ENCODE measurements at places on chromosomes 7 and 10.

GRCh38 chr10:69340695-69341094 lies 62.4 kb downstream of the HK1 start:
- DNase-seq = no peak

- no peak for DNase-seq
Observed at GRCh38 chr10:96491303-96491702, 22.4 kb downstream of the TLL2 start.

- no peak for DNase-seq
Observed at GRCh38 chr10:9331583-9332008, 1277.1 kb downstream of the GATA3 start.

GRCh38 chr10:21100190-21100589 lies 203.1 kb upstream of the NEBL start:
- DNase-seq = no peak

DNA sequence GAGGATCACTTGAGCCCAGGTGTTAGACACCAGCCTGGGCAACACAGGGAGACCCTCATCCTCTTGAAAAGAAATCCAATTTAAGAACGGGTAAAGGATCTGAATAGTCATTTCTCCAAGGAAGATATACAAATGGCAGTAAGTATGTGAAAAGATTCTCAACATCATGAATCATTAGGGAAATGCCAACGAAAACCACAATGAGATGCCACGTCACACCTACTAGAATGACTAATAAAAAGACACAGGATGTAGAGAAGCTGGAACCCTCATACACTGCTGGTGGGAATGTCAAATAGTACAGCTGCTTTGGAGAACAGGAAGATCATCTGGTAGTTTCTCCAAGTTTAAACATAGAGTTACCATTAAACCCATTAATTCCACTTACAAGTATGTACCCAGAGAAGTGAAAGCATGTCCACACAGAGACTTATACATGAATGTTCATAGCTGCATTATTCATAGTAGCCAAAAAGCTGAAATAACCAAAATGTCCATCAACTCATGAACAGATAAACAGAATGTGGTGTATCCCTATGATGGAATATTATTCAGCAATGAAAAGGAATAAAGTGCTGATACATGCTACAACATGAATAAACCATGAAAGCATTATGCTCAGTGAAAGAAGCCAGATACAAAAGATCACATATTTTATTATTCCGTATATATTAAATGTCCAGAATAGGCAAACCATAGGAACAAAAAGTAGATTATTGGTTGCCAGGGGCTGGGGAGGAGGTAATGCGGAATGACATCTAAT lies 13.1 kb upstream of the ZMIZ2 start:
- peak; percentile 33 for DNase-seq

- DNase-seq = no peak
Observed at GRCh38 chr10:49497358-49497757, 41.6 kb downstream of the ERCC6 start.

DNA sequence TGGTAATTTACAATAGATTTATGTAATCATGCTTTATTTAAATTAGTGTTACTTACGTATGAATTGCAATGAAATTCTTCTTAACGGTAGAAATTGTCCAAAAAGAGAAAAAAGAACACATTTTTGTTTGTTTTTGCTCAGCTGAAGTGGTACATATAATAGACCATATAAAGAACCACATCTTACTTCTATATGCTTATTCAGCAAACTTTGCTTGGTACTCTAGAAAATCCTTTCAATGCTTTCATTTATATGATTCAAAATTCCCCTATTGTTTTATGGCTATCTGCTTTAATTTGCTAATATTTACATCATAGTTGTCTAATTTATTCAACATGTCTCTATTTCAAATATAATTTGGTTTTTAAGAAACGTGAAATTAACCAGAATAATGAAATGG lies 903.2 kb downstream of the ANKRD7 start:
- no peak for DNase-seq

DNA sequence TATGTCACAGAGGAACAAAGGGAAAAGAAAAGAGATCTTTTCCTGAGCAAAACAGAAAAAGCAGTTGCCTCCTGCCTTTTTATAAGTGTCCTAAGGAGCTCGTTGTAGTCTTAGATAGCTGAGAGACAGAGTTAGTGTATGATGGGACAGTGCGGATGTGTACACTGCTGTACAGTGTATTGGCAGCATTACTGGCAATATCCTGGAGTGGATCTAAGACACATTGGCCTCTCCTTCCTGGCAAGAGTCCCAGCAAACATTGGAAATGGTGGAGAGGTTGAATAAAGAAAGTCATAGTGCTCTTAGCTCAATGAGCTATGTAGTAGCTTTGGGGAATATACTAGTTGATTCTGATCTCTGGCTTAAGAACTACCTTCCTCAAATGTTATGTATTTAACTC lies 22.7 kb downstream of the GARS1 start:
- DNase-seq = no peak

DNA sequence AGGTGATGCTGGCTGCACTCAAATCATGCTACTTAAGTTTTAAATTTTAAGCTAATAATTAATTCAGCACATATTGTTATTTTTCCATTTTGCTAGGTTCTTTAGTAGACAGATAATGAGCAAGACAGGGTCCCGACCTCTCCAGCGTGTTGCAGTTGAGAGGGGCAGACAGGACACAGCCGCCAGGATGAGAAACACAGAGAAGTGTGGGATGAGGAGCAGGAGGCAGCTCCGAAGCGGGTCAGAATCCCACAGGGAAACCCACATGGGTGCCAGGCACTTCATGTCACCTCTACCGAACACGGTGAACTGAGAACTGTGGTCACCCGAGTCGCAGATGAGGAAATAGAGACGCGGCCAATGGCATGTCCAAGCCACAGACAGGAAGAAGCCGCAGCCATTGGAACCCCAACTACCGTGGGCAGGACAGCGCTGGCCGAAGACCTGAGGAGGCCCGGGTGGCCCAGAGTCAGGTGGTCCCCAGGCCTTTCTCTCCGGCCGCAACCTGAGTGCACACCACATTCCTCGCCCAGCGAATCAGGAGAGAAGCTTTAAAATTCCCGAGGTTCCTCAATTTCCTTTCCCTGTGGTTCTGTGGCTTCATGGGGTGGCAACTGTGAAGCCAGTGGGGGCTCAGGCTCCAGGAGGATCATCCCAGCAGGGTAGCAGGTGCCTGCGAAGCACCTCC lies 213.0 kb downstream of the DNAJB6 start:
- no peak for DNase-seq

- no peak for DNase-seq
Observed at GRCh38 chr10:59279991-59280505, 82.3 kb downstream of the FAM13C start.

GRCh38 chr7:130363026-130363847 lies 17.1 kb upstream of the CPA1 start:
- DNase-seq = peak; percentile 64

GRCh38 chr7:44278451-44279161 lies 46.8 kb downstream of the CAMK2B start:
- no peak for DNase-seq

- DNase-seq = no peak
Observed at GRCh38 chr7:150962553-150963399, 15.3 kb downstream of the KCNH2 start.

DNA sequence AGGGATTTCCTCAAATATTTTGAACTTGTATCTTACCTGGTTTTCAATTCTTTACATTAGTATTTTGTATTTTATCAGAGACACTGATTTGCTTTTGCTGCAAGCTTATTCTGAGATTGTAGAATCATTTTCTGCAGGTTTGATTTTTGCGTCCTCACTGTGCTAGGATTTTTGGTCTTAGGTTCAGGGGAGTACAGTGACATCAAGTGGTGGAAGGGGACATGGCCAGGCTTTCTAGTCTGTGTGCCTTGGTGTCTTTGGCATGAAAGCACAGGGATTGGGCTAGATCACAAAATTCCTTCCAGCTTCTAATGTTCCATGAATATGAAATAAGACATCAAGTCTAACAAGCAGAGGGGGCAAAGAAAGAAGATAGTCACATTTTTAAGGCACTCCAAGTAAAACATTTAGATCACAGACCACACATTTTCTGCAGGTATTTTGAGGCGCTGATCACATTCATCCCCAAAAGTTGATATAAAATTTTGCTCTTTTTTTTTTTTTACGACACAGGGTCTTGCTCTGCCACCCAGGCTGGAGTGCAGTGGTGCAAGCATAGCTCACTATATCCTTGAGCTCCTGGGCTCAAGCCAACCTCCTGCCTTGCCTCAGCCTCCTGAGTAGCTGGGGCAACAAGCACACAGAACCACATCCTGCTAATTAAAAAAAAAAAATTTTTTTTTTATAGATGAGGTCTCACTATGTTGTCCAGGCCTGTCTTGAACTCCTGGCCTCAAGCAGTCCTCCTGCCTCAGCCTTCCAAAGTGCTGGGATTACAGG lies 124.4 kb downstream of the PON1 start:
- no peak for DNase-seq

DNA sequence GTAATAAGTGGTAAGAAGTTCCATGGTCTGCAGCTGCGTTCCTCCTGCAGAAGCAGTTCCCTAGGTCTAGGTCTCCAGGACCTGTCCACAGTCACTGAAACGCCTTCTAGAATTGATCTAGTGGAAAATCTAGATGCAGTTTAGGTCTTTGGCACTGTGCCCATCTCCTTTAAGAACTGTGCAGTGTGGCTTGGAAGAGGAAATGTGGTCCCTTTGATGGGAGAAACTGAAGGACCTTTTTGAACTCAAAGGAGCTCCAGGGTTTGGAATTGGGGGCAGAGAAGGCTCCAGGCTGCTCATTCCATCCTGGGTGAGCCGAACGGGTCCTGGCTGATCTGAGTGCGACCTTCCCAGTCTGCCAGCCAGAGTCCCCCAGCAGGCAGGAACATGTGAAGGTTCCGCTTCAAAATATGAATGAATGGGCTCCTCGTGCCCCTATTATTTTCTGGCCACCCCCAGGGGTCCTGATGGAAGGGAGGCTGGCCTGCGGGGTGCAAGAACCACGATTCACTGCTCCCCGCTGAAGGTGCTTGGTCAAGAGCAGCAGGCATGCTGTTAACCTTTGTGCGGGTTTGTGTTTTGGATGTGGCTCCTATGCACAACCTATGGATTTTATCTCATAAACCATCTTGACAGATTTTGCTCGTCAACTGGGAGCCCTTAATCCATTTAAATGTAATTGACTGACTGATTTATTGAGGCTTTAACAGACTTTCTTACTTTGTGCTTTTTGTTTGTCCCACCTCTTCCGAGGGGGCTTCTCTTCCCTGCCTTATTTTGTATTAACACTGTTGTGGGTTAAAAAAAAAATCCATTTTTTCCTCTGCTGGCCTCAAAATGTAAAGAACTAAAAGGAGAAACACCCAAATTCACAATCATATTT lies 36.7 kb downstream of the ZNF467 start:
- DNase-seq = no peak

DNA sequence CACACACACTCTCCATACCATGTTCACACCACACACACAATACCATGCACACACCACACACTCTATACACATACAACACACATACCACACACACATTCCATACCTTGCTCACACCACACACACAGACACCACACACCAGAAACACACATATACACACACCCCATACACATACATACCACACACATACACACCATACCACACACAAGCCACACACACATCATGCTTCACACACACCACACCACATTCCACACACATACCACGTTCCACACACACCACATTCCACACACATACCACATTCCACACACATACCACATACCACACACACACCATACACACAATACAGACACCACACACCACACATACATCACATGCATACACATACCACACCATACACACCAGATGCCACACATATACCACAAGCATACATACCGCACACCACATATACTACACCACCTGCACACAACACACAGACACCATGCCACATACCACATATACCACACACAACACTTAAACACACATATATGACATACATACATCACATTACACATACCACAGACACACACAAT lies 282.7 kb downstream of the POU6F2 start:
- no peak for DNase-seq

DNA sequence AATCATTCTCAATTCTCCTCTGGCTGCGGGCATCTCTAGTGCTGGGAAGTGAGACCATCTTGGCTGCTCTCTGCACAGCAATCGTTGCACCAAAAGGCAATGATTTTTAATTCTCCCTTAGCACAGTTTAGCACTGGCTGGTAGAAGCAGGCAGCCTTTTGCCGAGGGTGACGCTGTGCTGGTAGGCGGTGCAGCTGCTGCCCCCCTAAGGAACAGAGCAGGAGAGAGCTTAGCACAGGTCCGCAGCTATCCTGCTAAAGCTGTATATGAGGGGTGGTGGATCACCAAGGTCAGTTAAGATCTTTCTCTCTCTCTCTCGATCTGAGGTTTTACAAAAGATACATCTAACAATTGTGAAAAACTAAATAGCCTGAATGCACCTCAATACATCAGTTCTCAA lies 390.1 kb downstream of the GATA3 start:
- no peak for DNase-seq

DNA sequence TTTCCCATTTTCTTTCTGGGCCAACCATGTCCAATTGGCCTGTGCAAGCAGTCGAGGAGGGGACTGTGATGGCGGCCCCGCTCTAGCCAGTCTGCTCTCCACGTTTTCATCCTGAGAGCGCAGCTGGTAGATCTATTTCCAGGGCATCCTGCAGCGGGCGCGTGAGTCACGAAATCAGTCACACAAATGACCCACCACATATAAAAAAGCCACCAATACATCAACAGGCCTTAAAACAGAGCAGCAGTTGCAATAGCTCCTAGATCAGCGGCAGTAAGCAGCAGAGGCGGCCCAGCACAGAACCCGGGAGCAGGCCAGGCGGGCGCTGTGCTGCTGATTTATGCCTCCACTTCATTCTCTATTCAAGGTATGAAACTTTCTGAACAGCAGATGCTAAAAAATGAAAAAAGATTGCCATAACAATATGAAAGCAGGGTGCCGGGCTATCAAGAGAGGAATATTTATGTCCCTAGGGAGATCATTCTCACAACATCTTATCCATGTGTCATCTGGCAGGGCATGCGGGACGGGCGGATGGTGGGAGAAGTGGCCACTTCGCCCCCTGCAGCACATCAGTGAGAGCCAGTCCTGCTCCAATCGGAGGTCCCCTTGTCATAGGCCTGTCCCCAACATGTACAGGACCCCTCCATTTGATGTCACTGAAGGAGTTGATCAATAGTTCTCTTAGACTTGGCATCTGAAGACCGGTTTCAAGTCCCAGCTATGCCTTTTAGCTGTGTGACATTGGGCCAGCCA lies 98.0 kb upstream of the GPR26 start:
- DNase-seq = no peak

GRCh38 chr7:127304087-127304486 lies 51.3 kb upstream of the GRM8 start:
- DNase-seq = no peak

- DNase-seq = no peak
Observed at GRCh38 chr7:22872096-22872807, 49.6 kb upstream of the TOMM7 start.

GRCh38 chr10:6463366-6463765 lies 116.7 kb downstream of the PRKCQ start:
- DNase-seq = no peak

Measured in activated naive CD4-positive, alpha-beta T cell treated with anti-CD3 and anti-CD28 coated beads, Interleukin-2, amount 50 U/mL, for 72 hours (primary cell).